CD4-positive, alpha-beta T cell treated with Interleukin-17A for 4 hours (primary cell): ENCODE measurements at places on chromosomes 6 and 20.

- DNase-seq: no peak
Observed at GRCh38 chr6:166078294-166078693, 89.4 kb downstream of the TBXT start.

DNA sequence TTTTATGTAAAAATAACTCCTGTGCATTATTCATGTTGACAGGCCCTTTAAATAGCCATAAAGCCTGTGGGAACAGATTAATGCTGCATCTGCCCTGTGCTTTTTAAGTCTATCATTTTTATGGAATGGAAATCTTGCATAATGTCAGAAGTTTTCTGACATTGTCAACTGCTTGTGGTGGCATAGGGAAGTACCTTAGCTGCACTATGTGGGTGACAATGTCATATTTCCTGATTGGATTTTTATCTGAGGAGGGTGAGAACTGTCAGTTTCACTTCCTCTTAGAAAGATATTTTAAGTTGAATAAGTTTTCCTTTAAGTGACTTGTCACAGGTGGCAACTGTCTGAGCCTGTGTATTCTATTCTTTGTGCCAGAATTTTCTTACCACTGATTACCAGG, 267.9 kb downstream of the PLCB1 start:
- no peak for DNase-seq

GRCh38 chr20:45368221-45368980, 5.4 kb downstream of the SYS1 start:
- peak; percentile 55 for DNase-seq

GRCh38 chr6:108968325-108969316, 120.4 kb downstream of the ARMC2 start:
- DNase-seq: no peak

DNA sequence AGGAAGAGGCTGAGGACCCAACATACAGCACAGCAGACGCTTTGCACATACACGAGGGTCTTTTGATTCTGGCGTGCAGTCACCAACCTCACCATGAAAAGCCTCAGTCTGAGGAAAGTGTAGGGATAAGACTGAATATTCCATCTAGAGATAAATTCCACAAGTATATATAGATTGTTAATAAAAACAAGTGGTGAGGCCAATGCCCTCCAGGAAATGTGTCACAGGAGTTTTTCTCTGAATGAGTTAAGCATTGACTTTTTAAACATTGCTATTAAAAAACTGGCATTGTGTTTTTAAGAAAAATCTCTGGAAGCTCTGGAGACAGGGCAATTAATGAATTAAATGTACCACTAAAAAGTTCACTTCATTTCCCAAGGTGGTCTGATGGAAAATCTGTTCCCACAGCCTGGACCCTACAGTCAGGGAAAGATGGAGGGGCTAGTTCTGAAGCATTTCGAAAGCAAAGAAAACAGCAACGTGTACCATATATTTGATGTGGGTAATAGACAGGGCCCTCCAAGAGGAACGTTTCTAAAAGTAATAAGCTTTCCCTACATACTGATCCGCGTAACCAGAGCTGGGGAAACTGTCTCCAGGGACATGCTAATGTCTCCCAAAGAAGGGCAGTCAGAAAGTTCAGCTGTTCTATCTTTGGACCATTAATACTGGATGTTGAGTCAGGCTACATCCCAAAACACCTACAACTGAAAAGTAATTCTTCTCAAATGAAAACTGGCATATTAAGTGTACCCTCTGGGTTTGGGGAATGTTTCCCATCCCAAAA, 301.1 kb downstream of the FOXC1 start:
- DNase-seq: no peak

- no peak for DNase-seq
Observed at GRCh38 chr20:32333181-32333987, 24.7 kb upstream of the ASXL1 start.
